ENCODE measurements at places on chromosomes 11 and 22. TPM values are rescaled to one million over a fixed set of nuclear protein-coding genes. Genes with fewer than 3 reads are reported as not detected.

GRCh38 chr11:19713196-19714021 is 772 bp downstream of the NAV2 start:
- no peak for DNase-seq

- DNase-seq, result peak; percentile 59
Observed at GRCh38 chr11:67302571-67303131, 679 bp upstream of the SSH3 start.

- no peak for DNase-seq
Observed at GRCh38 chr11:114039551-114039950, 20.0 kb upstream of the ZBTB16 start.

DNA sequence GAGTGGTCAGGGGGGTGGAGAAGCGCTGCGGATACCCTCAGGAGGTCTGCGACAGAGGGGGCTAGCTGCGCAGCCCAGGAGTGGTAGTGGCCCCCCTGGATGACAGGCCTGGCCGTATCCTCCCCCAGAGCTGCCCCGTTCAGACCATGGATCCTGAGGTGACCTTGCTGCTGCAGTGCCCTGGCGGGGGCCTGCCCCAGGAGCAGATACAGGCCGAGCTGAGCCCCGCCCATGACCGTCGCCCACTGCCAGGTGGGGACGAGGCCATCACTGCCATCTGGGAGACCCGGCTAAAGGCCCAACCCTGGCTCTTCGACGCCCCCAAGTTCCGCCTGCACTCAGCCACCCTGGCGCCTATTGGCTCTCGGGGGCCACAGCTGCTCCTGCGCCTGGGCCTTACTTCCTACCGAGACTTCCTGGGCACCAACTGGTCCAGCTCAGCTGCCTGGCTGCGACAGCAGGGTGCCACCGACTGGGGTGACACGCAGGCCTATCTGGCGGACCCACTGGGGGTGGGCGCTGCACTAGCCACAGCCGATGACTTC is 505 bp downstream of the NUDT22 start:
- peak; percentile 71 for DNase-seq

DNA sequence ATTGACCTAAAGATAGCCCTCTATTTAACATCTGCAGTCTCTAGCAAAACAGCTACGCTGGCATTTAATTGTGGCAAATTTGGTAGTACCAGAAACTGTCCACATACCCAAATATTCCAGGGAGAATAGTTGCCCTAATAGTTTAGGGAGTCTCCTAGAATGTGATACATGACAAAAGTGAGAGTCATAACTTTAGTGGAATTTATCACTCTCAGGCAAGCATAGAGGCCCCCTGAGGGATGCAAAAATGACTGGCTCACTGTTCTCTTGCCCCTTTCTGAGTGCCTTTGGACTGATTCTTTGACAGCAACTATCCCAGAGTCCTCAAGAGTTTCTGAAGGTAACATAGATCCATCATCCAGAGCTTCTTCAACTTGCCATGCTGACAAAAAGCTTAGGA is 2.3 kb upstream of the OR51B4 start:
- no peak for DNase-seq

DNA sequence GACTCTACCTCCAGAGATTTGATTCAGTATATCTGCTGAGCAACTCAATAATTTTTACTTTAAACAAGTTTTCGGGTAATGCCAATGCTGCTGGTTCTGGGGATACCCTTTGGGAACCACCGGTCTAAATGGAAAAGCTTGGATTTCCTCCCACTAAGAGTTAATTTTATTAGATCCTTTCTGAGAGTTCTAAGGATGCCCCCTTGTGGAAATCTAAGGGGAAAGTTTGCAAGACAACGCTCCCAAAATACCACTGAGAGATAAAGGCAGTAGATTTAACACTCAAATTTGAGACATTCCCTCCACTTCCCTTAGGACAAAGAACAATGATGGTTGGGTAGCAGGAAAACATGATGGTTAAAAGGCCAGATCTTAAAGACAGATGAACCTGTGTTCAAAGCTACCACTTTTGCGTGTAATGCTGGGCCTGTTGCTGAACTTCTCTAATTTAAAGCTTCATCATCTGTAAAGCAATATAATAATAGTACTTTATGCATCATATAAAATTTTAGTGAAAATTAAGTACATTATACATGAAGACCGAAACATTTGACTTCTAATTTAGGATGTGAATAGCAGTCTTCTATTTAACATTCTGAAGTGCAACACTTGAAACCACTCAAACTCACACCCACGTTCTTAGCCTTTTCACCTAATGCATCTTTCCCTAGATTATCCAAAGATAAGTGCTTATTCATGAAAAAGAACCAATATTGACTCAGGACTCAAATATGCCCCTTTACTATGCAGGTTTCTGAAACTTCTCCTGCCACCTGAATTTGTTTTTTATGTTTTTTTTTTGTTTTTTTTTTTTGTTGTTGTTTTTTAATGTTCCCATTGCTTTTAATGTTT is 110.1 kb upstream of the LUZP2 start:
- no peak for DNase-seq

- no peak for DNase-seq
Observed at GRCh38 chr11:73537969-73538368, 59.9 kb downstream of the FAM168A start.

Gene BDNF
- total RNA-seq, result 6.0 TPM

GRCh38 chr11:117997823-117998579 is 11.8 kb downstream of the IL10RA start:
- no peak for DNase-seq

DNA sequence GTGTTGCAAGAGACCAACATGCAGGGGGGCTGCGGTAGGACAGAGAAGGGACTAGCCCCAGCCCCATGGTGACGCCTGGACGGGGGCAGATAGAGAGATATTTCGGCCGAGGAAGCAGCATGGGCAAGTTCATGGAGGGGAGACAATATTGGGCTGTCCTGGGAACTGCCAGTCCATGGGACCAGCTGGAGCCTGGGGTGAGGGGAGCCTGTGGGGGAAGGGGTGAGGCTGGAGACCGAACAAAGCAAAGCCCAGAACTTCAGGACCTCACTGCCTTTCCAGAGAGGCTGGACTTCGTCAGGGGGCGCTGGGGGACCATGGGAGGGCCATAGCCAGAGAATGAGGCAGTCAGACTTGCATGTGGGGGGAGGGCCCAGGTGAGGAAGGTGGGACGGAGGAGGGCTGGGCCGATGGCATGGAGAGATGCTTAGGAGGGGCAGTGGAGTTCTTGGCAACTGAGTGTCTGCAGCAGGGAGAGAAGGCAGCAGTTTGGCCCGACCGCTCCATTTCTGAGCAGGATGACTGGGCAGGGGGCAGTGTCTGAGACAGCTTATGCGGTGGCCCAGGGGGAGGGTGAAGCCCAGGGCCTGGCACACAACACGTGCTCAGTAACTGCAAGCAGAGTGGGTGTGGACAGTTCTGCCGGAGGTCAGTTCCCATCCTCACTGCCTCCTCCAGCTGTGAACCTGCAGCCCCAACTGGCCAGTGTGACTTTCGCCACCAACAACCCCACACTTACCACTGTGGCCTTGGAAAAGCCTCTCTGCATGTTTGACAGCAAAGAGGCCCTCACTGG is 712 bp downstream of the UPK3A start:
- DNase-seq, result no peak

Gene CLTCL1
- total RNA-seq, result 5.8 TPM

DNA sequence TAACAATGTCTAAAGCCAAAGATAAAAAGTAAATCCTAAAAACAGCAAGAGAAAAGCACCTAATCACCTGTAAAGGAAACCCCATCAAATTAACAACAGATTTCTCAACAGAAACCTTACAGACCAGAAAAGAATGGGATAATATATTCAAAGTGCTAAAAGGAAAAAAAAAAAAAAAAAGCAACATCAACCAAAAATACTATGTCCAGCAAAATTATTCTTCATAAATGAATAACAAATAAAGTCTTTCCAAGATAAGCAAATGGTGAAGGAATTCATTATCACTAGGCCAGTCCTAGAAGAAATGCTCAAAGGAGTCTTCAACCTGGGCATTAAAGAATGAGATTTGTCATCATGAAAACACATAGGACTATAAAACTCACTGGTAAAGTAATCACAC is 192.0 kb upstream of the UBASH3B start:
- no peak for DNase-seq

DNA sequence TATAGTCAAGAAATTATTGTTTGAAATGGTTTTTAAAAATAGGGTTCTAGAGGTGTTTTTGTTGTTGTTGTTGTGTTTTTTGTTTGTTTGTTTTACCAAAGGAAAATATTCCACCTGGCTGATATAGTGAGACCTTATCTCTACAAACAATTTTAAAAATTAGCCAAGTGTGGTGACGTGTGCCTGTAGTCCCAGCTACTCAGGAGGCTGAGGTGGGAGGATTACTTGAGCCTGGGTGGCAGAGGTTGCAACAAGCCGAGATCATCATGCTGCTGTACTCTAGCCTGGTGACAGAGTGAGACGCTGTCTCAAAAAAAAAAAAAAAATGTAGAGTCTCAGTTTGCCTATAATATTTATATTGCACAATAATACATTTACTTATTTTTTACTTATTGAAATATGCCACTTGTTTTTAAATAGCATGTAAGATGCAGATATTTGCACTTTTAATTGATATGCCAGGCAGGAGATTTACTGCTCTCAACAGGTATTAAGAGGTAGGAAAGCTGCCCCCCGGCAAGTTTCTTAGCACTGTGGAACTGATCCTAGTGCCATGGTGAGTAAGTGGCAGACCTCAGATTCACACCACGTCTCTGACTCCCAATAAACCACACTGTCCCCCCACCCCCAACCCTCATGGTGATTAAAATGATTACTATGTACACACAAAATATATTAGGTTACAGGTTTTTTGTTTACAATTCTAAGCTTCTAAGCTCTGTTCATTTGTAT is 157.4 kb downstream of the TEAD1 start:
- DNase-seq, result no peak

GRCh38 chr22:22595001-22595835 is 36.2 kb upstream of the PRAME start:
- no peak for DNase-seq

GRCh38 chr22:29090039-29090438 is 17.2 kb downstream of the KREMEN1 start:
- DNase-seq, result no peak

Gene VPREB1
- total RNA-seq, result not detected

Gene STK33
- 13.1 TPM for total RNA-seq

Gene GPHA2
- not detected for total RNA-seq

Gene A4GALT
- total RNA-seq, result 57.9 TPM

DNA sequence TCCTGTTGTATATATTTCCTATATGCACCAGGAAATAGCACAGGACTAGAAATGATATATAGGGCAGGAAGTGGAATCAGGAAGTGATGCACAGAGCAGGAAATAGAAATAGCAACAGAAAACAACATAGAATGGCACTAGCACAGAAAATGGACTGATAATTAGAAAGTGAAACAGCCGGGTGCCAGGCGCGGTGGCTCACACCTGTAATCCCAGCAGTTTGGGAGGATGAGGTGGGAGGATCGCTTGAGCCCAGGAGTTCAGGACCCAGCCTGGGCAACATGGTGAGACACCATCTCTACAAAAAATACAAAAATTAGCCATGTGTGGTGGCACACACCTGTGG is 10.0 kb upstream of the RELT start:
- DNase-seq, result no peak

- DNase-seq, result no peak
Observed at GRCh38 chr11:73173755-73174494, 31.8 kb upstream of the FCHSD2 start.
